ENCODE measurements at places on chromosomes 12 and 14.
A peak's percentile ranks its signal among the peaks of the same experiment; 100 is the strongest.

DNA sequence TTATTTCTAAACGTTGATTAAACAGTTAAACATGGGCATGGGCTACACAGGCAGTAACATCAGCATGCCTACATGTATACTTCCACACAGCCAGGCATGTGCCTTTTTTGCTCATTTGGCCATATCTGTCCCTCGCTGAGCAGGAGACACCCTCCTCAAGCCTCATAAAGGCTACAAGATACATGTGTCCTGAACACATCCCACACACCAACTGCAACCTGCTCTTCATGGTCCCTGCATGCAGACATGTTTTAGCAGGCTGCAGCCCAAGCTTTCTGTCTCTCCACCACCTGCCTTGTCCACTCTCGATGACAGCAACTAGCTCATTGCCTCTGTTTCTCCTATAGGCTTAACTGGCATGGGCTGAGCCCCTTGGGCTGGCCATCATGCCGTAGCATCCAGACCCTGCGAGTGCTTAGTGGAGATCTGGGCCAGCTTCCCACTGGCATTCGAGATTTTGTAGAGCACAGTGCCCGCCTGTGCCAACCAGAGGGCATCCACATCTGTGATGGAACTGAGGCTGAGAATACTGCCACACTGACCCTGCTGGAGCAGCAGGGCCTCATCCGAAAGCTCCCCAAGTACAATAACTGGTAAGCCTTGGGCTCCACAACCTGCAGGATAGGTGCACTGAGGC lies 2.6 kb downstream of the PCK2 start:
- DNase-seq: no peak

DNA sequence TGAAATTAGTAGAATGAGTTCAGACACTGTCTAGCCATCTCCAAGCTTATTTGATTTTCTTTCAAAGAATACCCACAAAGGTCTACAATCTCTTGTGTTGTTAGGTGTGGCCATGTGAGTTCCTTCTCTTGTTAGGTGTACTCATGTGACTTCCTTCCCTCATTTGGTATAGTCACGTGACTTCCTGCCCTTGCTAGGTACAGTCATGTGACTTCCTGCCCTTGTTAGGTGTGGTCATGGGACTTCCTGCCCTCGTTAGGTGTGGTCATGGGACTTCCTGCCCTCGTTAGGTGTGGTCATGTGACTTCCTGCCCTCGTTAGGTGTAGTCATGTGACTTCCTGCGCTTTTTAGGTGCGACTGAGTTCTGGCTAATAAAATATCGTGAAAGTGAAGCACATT lies 179.6 kb downstream of the TMX1 start:
- DNase-seq: no peak

GRCh38 chr14:77508249-77508648 lies 9.6 kb upstream of the ISM2 start:
- DNase-seq: no peak

GRCh38 chr12:54277823-54278276 lies 2.1 kb downstream of the CBX5 start:
- no peak for DNase-seq

DNA sequence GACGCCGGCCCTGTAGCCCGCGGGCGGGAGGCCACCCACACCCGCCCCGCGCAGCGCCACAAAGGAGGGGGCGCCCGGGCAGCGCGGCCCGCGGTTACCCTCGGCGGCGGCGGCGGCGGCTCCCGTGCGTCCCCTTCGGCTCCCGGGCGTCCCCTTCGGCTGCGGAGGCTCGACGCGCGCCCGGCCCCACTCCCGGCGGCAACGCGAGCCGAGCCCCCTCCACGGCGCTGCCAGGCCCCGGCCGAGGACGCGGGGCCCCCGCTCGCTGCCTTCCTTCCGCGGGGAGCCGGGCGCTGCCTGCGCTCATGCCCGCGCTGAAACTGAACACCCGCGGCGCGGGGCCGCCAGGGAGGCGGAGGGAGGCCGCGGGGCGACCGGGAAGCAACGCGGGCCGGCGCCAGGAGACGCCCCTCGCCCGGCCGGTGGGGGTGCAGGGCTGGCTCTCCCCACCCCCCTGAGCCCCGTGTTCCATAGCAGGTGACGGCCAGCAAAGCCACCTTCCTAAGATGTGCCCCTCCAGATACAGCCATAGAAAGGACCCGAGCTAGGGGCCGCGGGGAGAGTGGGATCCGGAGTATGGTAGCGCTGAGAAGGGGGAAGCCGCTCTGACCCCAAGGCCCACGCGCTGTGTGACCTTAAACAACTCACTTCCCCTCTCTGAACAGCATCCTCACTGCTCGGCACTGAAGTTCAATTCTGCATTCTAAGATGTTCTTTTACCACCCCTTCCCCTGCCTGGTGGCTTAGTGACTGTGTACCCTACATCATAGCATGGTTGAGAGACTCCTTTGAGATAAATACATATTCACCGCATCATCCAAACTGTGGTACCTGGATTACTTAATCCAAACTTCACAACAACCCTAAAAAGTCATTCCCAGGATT lies 42.8 kb downstream of the KDM2B start:
- DNase-seq: peak; percentile 65

- no peak for DNase-seq
These were observed 83.5 kb downstream of the SAMD4A start for GRCh38 chr14:54650331-54650958.

DNA sequence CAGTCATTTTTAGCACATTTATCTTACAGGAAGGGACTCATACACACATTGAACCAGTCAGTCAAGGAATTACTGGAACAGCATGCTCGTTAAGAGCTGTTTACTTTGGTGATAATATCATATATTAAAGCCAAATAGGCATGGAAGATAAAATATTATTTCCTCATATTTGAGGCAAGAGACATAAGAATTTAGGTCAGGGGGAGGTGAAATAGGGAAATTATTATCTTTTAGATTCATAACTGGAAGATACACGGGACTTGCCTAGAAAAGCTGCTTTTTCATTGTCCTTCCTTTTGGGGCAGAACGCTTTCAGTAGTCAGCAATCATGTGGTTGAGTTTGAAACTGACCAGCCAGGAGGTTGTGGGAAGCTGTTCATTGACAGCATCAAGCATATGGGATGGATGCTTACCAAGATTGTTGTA lies 72.5 kb downstream of the NTN4 start:
- no peak for DNase-seq
